Posterior cingulate gyrus (tissue), 11 donors: ENCODE measurements at places on chromosomes 1 and 21.

DNA sequence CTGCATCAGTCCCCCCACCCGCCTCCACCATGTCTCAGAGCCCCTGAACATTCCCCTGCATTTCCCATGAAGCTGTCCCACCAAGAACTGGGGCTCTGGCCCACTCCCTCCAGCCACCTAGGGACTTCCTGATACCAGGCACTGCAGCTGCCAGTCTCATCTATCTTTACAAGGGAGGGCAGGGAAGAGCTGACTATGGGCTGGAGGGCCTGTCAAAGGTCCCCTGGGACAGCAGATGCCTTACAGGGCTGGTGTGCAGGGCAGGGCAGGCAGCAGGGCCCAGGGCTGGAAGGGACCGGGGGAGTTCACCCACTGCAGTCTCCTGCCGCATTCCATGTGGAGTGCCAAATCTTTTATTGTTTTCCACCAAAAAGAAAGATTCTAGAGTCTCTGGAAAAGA lies 17.6 kb downstream of the SHISA4 start:
- no peak for DNase-seq

- DNase-seq, result no peak
Measured at GRCh38 chr1:116769104-116769452, 14.8 kb downstream of the CD2 start.

DNA sequence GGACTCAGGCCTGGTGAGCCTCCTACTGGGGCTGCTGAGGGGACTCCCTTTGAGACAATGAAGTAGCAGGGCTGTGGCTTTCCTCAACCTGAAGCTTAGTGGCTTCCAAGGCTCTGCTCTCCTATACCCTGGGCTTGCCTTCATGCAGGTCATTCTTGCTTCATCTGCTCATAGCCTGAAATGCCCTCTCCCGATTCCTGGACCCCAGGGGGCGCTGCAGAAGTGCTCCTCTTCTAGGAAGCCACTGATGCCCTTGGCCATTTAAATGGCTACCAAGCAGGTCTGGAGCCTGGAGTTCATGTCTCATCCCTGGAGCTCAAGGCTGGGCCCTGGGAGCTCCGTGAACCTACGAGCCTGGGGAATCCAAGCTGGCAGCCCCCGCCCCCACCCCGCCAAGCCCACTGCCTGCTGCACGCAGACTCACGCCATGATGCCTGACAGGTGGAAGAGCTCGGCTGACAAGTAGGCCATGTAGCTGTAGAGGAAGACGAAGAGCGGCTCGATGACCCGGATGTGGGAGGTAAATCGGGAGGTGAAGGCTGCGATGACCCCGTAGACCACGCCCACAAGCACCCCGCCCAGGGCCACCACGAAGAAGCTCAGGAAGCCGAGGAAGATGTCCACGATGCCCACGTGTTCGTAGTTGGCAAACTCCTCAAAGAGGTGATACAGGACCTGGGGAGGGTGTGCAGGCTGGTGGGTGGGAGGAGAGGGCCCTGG lies 45.7 kb downstream of the SLC9A1 start:
- DNase-seq, result no peak

GRCh38 chr21:38054334-38054733 lies 138.1 kb upstream of the KCNJ6 start:
- no peak for DNase-seq
